ENCODE measurements at places on chromosomes 1 and 21. TPM values are rescaled to one million over a fixed set of nuclear protein-coding genes. Genes with fewer than 3 reads are reported as not detected.
A peak's percentile ranks its signal among the peaks of the same experiment; 100 is the strongest.

GRCh38 chr1:214551436-214552173 lies at the start of gene PTPN14:
Gene PTPN14 (minus strand): TSS chr1:214551602. CDS start chr1:214464803, 86,799 bp downstream.
- H3K36me3 ChIP-seq: no peaks in the 10 kb centered on the region
- DNase-seq: peak; percentile 85
- H3K4me1 ChIP-seq: peaks cover 35% of the 10 kb centered on the region
- H3K4me3 ChIP-seq: peak within 1 kb of the TSS; percentile 96
- no peaks in the 10 kb centered on the region for H3K27me3 ChIP-seq

GRCh38 chr1:232878086-232878485 lies 72.3 kb upstream of the NTPCR start:
- no peak overlapping the region for H3K4me3 ChIP-seq
- no peaks in the 10 kb centered on the region for H3K4me1 ChIP-seq
- H3K27ac ChIP-seq: no peak overlapping the region
- peaks cover 3% of the 10 kb centered on the region for H3K27me3 ChIP-seq
- no peaks in the 10 kb centered on the region for H3K36me3 ChIP-seq

- no peaks in the 10 kb centered on the region for H3K36me3 ChIP-seq
- H3K4me1 ChIP-seq: peaks cover 1% of the 10 kb centered on the region
- peak overlapping the region; percentile 49 for H3K4me3 ChIP-seq
These were observed 77.6 kb upstream of the VANGL1 start for GRCh38 chr1:115564201-115564600.

DNA sequence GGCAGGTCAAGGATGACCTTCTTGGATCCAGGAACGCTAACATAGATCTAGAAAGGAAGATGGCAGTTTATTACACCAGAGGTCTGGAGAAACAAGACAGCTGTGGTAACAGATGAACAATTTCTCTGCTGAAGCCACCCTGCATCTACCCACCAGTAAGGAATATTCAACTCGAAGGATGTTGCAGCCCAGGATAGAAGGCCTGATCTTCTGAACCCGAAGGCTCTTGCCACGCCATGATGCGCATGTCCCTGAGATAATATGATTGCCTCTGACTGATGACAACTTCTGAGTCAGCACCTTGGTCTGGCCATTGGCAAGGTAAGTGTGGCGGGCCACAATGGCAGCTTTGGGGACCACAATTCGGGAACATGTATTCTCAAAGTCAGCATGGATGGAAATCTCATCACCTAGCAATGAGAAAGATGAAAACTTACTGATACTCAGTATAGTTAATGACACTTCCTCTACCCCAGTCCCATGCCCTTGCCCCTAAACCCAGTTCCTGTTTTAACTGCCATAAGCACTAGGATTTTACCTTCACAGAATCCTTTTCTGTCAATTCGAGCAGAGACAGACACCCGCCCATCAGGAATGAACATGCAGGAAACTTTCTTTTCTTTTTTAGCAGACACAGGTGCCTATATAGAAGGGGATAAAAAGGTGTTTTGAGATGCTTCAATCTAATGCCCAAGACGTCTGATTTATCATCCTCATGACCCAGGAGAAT lies 1.8 kb downstream of the TXNIP start:
- peaks cover 25% of the 10 kb centered on the region for H3K36me3 ChIP-seq
- H3K27me3 ChIP-seq: no peaks in the 10 kb centered on the region
- H3K27ac ChIP-seq: no peak overlapping the region
- peak overlapping the region; percentile 94 for H3K4me3 ChIP-seq

A3GALT2 gene
- 0.40 TPM for total RNA-seq

DNA sequence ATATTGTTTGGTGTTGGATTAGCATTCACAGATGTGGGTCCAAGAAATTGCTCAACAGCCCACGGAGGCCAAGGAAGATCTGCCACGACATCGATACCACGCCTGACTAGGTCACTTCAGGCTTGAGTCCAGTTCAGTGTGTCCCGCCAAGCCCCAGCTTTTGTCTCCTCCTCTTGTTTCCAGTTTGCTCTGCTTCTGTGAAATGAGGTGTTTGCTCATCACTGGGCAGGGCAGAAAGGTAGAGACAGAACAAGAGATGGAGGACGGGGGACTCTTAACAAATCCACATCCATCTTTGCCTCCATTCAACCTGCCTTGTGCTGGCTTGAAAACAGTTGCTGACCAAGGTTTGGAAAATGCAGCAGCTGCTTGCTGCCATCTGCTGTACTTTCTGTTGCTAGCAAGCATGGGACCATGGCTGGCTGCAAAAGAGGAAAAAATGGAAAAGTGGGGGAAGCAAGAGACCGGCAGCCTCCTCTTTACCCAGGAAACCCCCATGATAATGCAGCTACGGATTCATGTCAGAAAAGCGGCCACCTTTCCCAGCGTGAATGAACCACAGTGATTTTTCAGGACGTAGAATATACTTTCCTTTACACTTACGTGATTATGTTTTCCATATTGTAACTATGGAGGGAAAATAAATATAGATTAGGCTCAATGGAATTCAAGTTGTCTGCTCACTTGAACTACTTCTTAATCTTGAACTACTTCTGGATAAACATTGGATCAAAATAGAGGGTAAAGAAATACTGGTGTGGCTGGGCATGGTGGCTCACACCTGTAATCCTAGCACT lies 80.2 kb upstream of the GREM2 start:
- peaks cover 4% of the 10 kb centered on the region for H3K4me1 ChIP-seq
- no peak overlapping the region for H3K27ac ChIP-seq
- H3K27me3 ChIP-seq: peaks cover 27% of the 10 kb centered on the region
- DNase-seq: peak; percentile 15

FAM72D gene
- total RNA-seq: 1.9 TPM

GRCh38 chr1:71312545-71312944 lies 231.7 kb upstream of the ZRANB2 start:
- H3K36me3 ChIP-seq: no peaks in the 10 kb centered on the region
- H3K4me1 ChIP-seq: no peaks in the 10 kb centered on the region
- H3K27ac ChIP-seq: no peak overlapping the region
- H3K4me3 ChIP-seq: no peak overlapping the region
- no peak for DNase-seq

GRCh38 chr1:26468911-26469310 lies 3.3 kb upstream of the HMGN2 start:
- H3K4me3 ChIP-seq: no peak overlapping the region
- no peaks in the 10 kb centered on the region for H3K27me3 ChIP-seq
- H3K27ac ChIP-seq: no peak overlapping the region
- H3K36me3 ChIP-seq: peaks cover 15% of the 10 kb centered on the region
- H3K4me1 ChIP-seq: peaks cover 16% of the 10 kb centered on the region
- no peak for DNase-seq

DNA sequence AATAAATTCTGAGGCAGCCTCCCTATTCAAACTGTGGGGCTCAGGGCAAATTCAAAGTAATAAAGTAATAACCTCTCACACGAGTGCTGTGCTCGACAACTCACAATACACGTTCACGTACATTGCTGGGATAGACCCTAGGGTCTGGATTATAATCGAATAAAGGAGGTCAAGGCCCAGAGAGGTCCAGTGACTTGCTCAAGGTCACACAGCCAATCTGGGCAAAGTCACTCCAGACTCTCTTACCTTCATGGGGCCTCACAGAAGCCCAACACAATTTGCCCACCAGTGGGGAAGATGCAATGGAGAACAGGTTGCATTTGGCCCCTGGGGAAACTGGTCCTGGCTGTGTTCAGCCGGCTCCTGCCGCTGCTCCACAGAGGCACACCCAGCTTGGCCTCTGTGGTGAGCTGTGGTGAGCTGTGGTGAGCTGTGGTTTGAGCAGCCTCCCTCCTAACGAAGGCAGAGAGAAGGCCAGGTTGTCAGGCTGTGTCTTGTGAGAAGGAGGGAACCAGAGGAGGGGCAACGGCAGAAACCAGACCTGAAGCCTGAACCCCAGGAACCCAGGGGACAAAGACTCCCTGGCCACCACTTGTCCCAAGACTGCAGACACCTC lies 35.1 kb downstream of the NUAK2 start:
- DNase-seq: no peak
- H3K27ac ChIP-seq: no peak overlapping the region
- peaks cover 10% of the 10 kb centered on the region for H3K27me3 ChIP-seq

GRCh38 chr1:232902774-232903350 lies 47.5 kb upstream of the NTPCR start:
- peaks cover 4% of the 10 kb centered on the region for H3K4me1 ChIP-seq
- no peak overlapping the region for H3K27ac ChIP-seq
- no peak overlapping the region for H3K4me3 ChIP-seq
- no peaks in the 10 kb centered on the region for H3K36me3 ChIP-seq
- DNase-seq: no peak
- peaks cover 33% of the 10 kb centered on the region for H3K27me3 ChIP-seq

DNM3 gene
- total RNA-seq: 1.1 TPM

HCRTR1 gene
- not detected for total RNA-seq

GRCh38 chr1:109610609-109611307 lies 8.7 kb downstream of the GNAT2 start:
- peaks cover 6% of the 10 kb centered on the region for H3K4me1 ChIP-seq
- no peak overlapping the region for H3K4me3 ChIP-seq
- H3K27ac ChIP-seq: no peak overlapping the region
- H3K27me3 ChIP-seq: no peaks in the 10 kb centered on the region
- H3K36me3 ChIP-seq: no peaks in the 10 kb centered on the region
- DNase-seq: no peak

DNA sequence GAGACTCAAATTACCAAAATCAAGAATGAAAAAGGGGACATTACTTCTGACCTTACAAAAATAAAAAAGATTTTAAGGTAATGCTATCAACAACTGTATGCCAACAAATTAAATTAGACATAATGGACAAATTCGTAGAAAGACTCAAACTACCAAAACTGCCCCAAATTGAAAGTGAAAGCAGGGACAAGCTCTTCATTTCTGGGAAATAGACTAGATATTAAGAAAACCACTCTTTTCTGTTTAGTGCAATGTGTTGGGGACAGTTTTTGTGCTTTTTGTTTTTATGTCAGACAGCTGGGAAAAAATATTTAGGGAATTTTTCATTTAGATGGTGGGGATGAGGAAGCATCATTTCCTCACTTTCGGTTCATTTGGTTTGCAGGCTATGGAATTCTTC lies 4.9 kb upstream of the GBP1 start:
- H3K4me1 ChIP-seq: no peaks in the 10 kb centered on the region
- H3K27me3 ChIP-seq: no peaks in the 10 kb centered on the region
- no peak for DNase-seq
- H3K36me3 ChIP-seq: peaks cover 2% of the 10 kb centered on the region
- no peak overlapping the region for H3K27ac ChIP-seq

DNA sequence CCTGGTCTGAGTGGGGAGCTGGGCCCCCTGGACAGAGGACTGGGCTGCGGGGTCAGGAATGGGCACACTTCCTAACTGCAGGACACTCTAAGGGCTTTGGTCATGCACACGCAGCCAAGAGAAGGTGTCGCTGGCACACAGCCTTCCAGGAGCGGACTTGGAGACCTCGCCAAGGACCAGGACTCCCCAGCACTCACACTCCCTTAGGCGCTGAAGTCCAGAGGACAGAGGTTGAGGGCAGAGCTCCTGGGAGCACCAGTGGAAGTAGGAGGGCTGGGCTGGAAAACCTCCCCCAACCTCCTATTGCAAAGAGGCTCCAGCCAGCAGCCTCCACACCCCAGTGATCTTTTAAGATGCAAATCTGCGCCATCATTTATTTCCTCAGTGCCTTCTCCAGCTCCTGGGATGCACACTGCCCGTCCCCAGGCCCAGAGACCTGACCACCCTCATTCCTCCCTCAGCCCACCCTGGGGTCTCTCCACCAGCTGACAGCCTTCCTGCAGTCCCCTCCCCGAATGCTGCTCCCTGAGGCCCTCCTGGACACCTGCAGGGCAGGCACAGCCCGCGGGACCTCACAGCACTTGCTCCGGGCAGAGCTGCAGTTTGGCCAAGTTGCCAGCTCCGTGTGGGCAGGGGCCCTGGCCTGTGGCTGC lies 3.0 kb downstream of the TSPEAR start:
- no peaks in the 10 kb centered on the region for H3K36me3 ChIP-seq
- H3K4me1 ChIP-seq: peaks cover 12% of the 10 kb centered on the region
- DNase-seq: no peak
- no peak overlapping the region for H3K4me3 ChIP-seq
- peaks cover 90% of the 10 kb centered on the region for H3K27me3 ChIP-seq

CSF3R gene
- 5.5 TPM for total RNA-seq

DNA sequence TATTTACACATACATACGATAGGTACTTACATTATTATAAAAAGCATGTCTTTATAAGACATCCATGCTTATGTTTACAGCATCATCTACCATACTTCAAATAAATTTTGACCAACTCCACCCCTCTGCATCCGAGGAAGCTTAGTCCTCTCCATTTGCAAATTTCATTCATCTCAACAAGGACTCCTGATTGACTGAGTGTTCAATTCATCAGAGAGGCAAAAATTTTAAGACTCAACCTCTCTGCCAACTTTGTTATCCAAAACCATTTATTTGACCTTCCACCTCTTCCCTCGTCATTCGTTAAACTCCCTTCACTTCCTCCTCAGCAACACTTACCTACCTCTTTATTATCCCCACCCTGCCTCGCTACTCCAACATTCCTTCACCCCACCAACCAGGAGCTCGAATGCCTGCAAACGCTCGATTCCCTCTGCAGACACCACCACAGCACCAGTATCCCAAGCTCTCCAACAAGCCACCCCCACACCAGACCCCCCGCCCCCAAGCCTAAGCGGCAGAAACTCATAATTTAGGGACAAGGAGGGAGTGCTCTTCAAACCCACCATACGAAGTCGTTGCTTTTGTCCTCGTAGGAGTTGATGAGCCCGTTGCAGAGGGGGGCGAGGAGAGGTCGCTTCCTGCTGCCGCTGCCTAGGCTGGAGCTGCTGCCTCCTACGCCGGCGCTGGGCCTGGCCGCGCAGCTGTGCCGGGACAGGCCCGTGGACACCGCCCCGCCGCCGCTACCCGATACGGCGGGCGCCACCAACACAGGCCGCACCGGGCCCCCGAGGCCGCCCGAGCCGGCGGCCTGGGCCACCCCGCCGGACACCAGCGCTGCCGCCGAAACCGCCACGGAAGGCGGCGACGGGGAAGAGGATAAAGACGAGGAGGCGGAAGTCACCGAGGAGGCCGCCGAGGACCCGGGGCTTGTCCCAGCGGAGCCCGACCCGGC lies 803 bp downstream of the COP1 start:
- H3K4me3 ChIP-seq: peak overlapping the region; percentile 88
- H3K27ac ChIP-seq: peak overlapping the region; percentile 94
- no peaks in the 10 kb centered on the region for H3K27me3 ChIP-seq
- H3K36me3 ChIP-seq: peaks cover 1% of the 10 kb centered on the region
- DNase-seq: peak; percentile 29
- peaks cover 31% of the 10 kb centered on the region for H3K4me1 ChIP-seq

DNA sequence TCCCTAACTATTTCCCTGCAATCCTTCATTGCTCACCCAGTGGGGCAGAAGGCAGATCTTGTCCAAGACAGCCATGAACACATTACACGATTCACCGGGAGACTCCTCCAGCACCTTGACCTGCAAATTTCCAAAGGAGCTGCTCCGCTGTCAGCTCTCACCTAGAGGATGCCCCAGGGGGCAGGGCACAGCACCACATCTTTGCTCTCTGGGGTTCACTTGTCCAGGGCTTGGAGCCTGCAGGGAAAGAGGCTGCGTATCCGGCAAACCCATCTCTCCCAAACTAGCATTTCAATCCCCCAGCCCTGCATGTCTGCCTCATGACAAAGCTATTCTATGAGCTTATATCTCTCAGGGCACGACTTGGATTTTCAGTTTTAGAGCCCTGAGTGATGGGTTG lies 35.1 kb upstream of the OLIG2 start:
- H3K36me3 ChIP-seq: no peaks in the 10 kb centered on the region
- DNase-seq: no peak
- H3K4me1 ChIP-seq: peaks cover under 1% of the 10 kb centered on the region
- no peak overlapping the region for H3K27ac ChIP-seq

SUSD4 gene
- total RNA-seq: 4.7 TPM

NGF gene
- 2.2 TPM for total RNA-seq
